ENCODE measurements at places on chromosomes 5 and 9.

- no peak for DNase-seq
Measured at GRCh38 chr9:100160021-100160420, 61.0 kb downstream of the INVS start.

DNA sequence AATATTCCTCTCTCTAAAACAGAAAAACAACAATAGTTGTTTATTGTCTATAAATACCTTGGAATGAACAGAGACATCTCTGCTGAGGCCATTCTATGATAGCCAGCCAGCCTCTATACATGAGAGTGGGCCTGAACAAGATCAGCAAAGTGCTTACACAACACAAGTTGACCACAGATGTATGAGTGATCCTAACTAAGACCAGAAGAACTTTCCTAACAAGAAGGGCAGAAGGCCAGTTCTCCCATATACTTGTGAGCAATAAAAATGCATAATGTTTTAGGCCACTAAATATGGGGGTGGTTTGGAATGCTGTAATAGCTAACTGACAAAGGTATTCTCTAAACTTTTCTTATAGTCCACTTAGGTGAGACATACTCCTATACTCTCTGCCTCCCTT, 345.7 kb downstream of the SPATA31D1 start:
- DNase-seq, result no peak

DNA sequence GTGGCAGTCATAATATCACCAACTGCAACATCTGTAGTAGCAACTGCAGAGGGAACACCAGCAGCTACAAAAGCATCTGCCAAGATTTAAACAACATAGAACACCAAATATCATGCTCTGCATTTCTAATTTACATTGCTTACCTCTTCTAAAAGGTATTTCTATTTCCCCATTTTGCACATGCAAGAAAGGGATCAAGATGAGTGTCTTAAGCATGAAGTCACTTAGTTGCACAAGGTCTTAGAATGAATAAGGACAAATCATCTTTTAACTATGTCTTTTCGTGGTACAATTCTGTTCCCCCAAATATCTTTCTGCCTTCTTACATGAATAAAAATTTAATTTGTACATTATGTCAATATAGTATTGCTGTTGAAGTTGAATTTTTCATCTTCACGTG, 1746.4 kb downstream of the EFNA5 start:
- no peak for DNase-seq

DNA sequence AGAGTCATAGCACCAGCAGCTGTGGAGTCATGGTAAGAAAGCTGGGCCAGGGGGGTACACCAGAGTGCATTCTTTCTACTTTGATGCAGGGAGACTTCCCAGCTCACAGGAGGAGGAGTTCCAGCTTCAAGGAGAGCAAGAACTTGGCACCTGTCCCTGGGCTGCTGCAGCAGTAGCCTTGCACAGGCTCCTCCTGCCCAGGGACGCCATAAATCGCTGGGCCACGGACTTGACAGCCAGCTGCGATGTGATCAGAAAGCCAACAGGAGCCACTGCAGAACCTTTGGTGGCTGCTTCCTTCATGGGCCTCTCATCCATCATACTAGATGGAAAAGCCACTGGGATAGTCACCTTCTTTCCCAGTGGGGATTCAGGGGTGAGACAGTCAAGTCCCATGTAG, 234.7 kb downstream of the NMUR2 start:
- no peak for DNase-seq

Measured in NCI-H446 treated with DMSO at 0.1 percent for 48 hours (cell line).